ENCODE measurements at places on chromosomes 7 and 10. TPM values are rescaled to one million over a fixed set of nuclear protein-coding genes. Genes with fewer than 3 reads are reported as not detected.

Gene CPA2
- not detected for total RNA-seq

GRCh38 chr10:124211921-124212320, 118.5 kb upstream of the CHST15 start:
- peak; percentile 91 for DNase-seq

- no peak for DNase-seq
Observed at GRCh38 chr10:123478116-123478515, 188.0 kb upstream of the GPR26 start.

GRCh38 chr10:121293110-121293509, 305.1 kb downstream of the FGFR2 start:
- DNase-seq: no peak

Gene NACAD
- total RNA-seq: 2.0 TPM

DNA sequence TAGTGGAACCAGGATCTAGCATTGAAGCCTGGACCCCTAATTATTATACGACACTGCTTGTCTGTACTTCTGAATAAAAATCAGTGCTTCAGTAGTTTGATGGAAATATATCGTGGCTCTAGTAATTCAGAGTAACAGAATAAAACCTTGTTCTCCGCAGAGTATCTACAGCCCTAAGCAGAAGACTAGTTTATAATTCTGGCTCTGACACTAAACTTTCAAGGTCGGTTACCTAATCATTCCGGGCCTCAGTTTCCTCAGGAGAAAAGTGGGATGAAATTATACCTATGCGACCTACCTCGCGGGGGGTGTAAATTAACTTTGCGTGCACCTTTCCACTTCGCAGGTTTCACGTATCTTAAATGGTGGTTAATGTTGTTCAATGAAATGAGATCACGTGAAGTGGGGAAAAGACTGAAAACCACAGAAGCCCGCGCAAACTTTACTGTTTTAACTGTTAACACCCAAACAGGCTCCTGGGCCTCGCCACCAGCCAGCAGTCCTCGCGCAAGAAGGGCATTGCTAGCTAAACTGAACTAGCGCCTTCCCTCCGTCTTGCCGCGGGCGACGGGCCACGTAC, 615 bp downstream of the THAP5 start:
- no peak for DNase-seq

Gene BAZ1B
- 74.8 TPM for total RNA-seq

GRCh38 chr7:30824821-30825720, 53.9 kb downstream of the MINDY4 start:
- DNase-seq: no peak

GRCh38 chr10:3759397-3759796, 25.6 kb downstream of the KLF6 start:
- no peak for DNase-seq
